Memory B cell (primary cell): ENCODE measurements at places on chromosomes 13 and 19.

DNA sequence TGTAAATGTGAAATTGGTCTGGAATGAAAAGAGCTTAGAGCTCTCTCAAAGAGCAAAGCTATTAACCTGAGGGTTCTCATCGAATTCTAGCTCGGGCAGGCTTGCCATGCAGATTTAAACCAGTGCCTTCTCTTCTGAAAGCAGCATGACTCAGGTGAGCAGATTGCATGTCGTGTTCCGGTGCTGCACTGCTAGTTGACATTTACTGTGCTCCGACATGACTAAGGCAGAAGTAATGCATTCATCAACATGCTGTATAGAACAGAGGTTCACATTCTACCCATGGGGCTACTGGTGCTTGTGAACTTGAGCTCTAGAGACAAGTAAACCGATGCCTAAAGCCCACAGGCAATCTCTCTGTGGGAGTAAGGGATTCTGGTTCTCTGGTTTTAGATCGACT lies 947.7 kb downstream of the EFNB2 start:
- DNase-seq: no peak

DNA sequence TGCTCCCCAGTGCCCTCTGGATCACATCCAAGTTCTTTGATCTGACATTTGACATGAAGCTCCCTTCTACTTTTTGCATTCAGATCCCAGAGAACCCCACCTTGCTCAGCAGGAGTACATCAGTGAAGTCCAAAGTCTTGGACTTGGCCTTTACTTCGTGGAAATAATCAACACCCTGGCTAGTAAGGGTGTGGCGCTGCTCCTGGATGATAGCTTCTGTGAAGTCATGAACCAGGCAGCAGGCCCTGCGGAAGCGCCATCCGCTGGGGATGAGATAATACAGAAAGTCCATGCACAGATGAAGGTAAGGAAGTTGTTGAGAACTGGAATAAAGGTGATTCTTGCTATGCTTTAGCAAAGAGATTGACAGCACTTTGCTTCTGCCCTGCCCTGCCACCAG lies 43.2 kb downstream of the OR10H4 start:
- DNase-seq: no peak

- no peak for DNase-seq
Measured at GRCh38 chr13:94205896-94206295, 273.6 kb downstream of the DCT start.

DNA sequence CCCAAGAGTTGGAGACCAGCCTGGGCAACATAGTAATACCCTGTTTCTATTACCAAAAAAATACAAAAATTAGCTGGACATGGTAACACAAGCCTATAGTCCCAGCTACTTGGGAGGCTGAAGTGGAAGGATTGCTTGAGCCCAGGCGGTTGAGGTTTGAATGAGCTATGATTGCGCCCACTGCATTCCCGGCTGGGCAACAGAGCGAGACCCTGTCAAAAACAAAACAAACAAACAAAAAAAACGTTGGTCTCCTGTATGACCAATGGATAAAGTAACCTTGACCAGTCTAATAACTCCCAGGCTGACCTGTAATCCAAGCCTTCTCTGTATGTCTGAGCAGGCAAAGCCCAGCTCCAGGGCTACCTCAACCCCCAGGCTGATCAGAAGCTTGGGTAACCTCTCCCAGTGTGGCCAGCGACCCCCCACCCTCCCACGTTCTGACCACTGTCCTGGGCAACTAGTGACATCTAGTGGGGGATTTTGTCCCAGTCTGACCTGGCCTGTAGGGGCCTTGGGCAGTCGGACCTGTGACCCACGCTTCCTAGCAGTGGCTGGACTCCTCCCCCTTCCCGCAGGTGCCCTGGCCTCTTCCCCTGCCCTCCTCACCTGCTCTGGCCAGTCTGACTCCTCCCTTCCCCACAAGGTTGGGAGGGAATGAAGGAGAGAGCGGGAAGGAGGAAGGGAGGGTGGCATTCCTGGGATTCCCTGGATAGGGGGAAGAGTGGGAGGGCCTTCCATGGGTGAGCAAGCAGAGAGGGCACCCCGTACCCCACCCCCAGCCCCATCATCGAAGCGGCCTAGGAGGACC lies 1.0 kb upstream of the BCAM start:
- DNase-seq: no peak

DNA sequence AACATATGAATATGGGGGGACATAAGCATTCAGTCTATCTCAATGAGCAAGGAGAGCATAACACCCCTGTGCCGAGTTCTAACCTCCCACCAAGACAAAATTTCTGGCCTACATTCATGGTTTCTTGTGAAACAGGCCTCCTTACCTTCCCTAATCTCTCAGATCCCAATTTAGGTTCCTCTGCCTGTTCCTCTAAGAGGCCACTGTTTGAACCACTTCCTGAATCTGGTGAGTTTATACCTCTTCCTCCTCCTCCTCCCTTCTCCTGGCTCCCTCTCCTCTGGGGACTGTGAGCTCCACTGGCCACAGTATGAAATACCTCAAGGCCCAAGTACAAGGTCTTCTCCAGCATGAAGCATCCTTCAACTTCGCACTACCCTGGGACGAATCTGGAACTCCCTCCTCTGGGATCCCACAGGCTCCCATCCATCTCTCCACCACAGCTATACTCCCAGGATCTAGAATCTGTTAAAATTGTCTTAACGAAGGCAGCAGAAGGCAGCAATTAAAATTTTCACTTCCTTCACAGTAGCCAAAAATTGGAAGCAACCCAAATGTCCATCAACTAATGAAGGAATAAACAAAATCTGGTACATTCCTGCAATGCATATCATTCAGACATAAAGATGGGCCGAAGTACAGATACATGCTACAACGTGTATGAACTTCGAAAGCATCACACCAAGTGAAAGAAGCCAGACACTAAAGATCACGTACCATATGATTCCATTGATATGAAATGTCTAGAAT lies 7.8 kb upstream of the SIGLECL1 start:
- DNase-seq: no peak

GRCh38 chr13:63208826-63209225 lies 1793.2 kb upstream of the PCDH20 start:
- DNase-seq: no peak

- no peak for DNase-seq
Measured at GRCh38 chr13:76820759-76821158, 65.4 kb downstream of the KCTD12 start.

DNA sequence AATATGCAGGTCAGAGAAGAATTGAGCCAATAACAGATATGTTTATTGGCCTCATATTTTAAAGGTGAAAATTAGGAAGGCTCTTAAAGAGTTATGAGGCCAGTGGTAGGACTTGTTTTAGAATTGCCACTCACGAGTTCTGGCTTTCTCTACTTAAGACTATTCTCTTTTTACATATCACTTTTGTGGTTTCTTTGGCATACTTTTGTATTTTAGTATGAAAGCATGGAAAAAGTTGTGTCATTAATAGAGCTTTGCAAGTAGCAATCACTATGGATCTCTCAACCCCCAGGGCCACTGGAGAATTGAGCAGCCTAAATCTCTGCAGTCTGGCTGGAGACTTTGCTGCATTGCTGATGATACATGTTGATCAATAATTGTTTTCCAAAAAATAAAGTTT lies 64.6 kb upstream of the SOX21 start:
- no peak for DNase-seq
